ENCODE measurements at places on chromosomes 7 and 10.
A peak's percentile ranks its signal among the peaks of the same experiment; 100 is the strongest.

- DNase-seq: no peak
Measured at GRCh38 chr10:87064651-87065050, 30.0 kb downstream of the GLUD1 start.

DNA sequence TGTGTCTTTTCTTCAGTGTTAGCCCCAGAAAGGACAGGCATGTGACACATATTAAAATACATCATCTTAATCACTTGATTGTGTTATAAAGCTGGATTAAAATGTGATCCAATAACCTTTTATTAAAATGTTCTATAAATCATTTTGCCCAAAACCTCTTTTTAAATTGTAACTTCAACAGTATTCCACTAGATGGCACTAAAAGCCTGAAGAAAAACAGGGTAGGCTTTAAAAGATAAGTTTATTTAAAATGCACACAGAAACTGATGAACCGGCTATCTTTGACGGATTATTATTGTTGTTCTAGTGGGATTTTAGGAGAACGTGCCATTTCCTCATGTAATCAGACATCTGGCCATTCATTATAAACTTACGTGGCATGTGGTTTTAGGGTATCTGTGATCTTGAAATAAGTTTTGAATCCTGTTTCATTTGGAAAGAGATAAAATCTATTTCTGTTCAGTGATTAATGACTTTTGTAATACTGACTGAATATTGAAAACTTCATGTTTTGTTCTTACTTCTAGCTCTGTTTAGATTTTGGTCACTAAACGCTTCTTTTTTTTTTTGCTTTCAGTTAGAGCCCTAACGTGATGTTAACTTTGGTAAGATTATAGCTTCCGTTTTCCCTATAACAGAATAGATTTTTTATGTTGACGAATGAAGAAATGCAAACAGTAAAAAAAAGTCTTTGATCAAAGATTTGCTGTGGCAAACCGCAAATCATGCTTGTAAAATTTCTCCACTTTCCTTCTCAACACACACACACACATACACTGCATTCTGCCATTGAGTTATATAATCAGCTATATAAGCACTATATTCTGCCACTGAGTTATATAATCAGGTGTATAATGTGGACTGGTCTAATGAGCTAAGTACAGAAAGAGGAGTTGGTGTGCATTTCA lies 13.6 kb downstream of the VPS50 start:
- DNase-seq: peak; percentile 8

GRCh38 chr7:70660154-70660818 lies 471.7 kb upstream of the GALNT17 start:
- peak; percentile 60 for DNase-seq

- no peak for DNase-seq
Measured at GRCh38 chr7:71229148-71229547, 97.2 kb downstream of the GALNT17 start.

GRCh38 chr10:11568578-11568977 lies 42.9 kb downstream of the USP6NL start:
- DNase-seq: no peak

DNA sequence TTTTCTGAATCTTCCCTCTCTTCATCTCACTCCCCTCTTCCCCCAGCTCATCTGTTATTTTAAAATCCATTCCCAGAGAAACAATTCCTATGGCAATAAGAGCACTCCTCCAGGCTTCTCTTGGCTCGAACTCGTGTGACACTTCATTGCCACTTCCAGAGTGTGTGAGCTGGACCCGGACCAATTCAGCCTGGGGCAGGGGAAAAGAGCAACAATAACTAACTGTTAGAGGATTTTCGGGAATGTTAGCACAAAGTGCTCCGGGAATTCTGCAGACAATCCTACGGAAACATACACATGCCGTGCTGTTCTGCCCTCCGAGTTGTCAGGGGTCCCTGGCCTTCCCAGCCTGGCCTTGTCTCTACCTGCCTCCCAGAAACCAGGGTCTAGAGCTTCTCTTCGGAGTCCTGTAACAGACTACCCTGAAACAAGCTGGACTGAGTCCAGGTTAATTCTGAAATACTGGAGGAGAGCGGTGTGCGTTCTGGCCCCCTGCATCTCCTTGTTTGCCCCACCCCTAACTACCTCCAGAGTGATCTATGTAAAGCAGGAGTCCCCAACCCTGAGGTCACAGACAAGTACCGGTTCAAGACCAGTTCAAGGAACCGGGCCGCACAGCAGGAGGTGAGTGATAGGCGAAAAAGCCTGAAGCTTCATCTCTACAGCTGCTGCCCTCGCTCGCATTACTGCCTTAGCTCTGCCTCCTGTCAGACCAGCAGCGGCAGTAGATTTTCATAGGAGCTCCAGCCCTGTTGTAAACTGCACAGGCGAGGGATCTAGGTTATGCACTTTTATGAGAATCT lies 11.3 kb downstream of the COL26A1 start:
- no peak for DNase-seq

- no peak for DNase-seq
Measured at GRCh38 chr10:69953851-69954250, 98.8 kb upstream of the MACROH2A2 start.

- DNase-seq: no peak
Measured at GRCh38 chr10:71963351-71964097, 671 bp upstream of the CHST3 start.

DNA sequence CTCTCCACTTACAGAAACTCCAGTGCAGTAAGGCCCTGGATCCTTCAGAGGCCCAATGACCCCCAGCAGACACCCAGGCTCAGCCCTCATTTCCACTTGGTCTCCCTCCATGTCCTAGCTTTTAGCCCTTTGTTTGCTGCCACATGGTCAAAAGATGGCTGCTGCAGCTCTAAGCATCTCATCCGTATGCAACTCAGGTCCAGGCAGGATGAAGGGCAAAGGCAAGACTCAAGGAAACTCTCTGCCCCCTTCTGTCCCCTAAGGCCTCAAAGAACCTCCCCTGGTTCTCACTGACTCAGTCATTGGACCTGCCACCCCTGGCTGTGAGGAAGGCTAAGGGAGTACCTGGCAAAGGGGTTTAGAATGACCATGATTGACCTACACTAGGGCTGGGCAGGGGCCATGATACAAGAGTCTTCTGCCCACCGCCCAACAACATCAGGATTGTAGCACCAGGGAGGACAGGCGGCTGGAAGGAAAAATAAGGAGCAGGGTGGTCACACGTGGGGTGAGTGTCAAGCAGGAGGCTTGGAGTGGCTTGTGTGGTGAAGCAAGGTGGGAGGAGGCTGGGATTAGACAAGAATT lies 303.8 kb upstream of the ZMIZ1 start:
- DNase-seq: no peak

GRCh38 chr10:72315611-72316385 lies 38.9 kb downstream of the DNAJB12 start:
- no peak for DNase-seq

DNA sequence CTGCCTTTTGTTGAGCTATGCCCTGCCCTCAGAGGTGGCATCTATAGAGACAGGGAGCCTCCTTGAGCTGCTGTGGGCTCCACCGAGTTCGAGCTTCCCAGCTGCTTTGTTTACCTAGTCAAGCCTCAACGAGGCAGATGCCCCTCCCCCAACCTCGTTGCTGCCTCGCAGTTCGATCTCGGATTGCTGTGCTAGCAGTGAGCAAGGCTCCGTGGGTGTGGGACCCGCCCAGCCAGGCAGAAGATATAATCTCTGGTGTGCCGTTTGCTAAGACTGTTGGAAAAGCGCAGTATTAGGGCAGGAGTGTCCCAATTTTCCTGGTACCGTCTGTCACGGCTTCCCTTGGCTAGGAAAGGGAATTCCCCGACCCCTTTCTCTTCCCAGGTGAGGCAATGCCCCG lies 88.4 kb upstream of the CDK6 start:
- DNase-seq: no peak

GRCh38 chr10:113132591-113133121 lies 182.6 kb downstream of the TCF7L2 start:
- no peak for DNase-seq

- no peak for DNase-seq
Measured at GRCh38 chr7:15567652-15568051, 5.8 kb upstream of the AGMO start.

GRCh38 chr10:123583639-123584418 lies 82.3 kb upstream of the GPR26 start:
- no peak for DNase-seq

DNA sequence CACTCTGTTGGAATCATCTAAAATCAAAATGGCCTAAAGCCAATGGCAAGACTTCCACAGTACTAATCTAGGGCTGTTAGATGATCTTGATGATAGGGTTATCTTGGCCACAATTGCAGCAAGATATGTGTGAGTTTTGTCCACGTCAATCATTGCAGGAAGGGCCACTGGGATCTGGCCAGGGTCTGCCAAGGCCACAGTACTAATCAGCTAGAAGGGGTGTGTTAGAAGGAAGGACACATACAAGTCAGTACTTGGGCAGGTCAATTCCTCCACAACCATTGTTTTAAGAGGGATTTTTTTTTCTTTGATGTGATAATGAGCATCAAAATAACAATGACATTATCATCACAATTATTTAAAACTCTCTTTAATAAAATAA lies 1.6 kb downstream of the LMOD2 start:
- DNase-seq: no peak

- DNase-seq: no peak
Measured at GRCh38 chr7:90574146-90574819, 21.8 kb upstream of the CDK14 start.

DNA sequence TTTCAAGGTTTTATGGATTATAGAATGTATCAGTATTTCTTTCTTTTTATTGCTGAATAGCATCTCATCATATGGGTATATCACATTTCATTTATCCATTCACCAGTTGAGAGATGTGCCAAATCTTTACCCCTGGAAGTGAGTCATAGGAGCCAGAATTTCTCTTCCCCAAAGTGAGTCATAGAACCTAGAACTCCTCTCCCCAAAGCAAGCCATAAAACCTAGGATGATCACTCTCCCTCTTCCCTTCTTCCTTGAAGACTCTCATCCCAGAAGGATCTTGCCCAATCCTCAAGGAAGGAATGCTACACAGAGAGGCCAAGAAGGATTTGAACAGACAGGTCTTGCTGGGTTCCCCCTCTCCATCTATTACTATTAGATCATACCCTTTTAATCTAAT lies 199.9 kb downstream of the EVX1 start:
- no peak for DNase-seq

DNA sequence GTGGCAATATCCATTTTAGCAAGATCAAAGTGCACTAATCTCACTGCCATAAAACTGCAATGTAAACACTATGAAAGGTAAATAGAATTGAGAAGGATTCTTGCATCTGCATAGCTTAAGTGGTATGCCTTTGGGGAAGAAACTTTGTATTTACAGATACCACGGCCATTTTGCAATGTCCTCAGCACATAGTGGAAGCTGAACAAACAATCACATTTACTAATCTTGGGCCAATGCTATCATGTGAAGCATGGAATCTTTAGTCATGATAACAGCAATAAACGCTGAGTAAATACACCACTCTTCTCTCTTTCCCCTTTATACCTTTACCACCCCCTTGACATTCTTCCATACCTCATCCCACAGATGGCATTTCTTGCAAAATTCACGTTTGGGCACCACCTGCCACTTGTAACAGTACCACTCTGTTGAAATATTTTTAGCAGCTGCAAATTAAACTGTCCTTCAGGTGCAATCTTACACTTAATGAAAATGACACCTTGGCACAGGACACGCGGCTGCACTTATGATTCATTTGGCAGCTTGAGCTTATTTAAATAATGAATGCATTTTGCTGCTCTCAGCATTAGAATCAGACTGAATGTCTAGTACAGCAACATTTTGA lies 171.8 kb downstream of the SEMA3A start:
- no peak for DNase-seq

- DNase-seq: no peak
Measured at GRCh38 chr10:95168694-95169093, 25.3 kb upstream of the ACSM6 start.

DNA sequence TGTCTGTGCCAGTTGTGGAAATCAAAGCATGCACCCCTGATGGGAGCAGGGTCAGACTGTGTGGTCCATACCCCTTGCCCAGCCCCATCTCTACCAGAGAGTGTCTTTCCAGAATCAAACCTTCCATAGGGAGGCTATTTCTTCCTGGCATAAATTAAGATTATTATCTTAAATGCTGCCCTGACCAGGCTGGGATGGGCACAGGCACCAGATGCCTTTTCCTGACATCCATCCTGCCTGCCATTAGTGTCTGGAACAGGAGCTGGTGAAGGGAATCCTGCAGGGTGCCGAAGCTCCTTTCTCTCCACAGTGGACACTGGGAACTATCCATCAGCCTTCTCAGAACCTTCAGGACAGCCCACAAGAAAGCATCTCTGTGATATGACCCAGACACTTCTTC lies 296.3 kb downstream of the GRID1 start:
- no peak for DNase-seq

GRCh38 chr10:127196282-127197153 lies at the start of gene INSYN2A:
TSS of gene INSYN2A (minus strand) at chr10:127196591. CDS start at chr10:127176395, 20,196 bp downstream.
- no peak for DNase-seq

- no peak for DNase-seq
Measured at GRCh38 chr10:70690589-70690988, 18.3 kb downstream of the ADAMTS14 start.

- peak; percentile 19 for DNase-seq
Measured at GRCh38 chr7:105448181-105448580, 59.5 kb upstream of the SRPK2 start.

- DNase-seq: no peak
Measured at GRCh38 chr10:129877773-129878371, 86.2 kb downstream of the EBF3 start.

GRCh38 chr7:65974876-65975275 lies 7.1 kb downstream of the GUSB start:
- DNase-seq: no peak

DNA sequence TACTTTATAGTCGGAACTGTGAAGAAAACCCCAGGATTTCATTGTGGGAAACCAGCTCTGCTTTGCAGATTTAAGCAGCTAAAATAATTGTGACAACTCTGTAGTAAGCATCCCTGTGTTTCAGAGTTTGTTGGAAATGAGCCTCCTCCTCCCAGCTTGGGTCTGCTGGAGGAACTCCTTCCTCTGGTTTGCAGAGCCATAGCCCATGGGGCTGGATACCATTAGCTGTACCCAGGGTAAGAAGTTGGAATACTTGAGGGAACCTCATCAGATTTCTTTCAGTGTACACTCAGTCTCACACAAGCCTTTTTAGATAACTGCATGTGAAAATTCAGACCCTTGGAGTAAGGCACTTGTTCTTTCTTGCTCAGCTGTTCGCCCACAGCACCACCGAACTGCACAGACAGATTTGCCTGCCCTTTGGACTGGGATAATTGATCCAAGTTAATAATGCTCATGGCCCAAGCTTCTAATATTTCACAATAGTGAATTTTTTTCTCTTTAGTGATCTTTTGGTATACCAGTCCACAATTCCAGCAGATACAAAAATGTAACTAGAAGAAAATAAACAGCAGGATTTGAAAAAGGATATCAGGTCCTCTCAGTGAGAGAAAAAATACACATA lies 467.4 kb upstream of the FZD8 start:
- no peak for DNase-seq

Data from CD4-positive, alpha-beta T cell treated with Interleukin-6 at 100 ng/mL for 8 hours (primary cell).